Neural progenitor cell (in vitro differentiated cells): ENCODE measurements at places on chromosomes 16 and 17.

- DNase-seq, result no peak
These were observed 150.8 kb upstream of the FOXF1 start for GRCh38 chr16:86359571-86359970.

DNA sequence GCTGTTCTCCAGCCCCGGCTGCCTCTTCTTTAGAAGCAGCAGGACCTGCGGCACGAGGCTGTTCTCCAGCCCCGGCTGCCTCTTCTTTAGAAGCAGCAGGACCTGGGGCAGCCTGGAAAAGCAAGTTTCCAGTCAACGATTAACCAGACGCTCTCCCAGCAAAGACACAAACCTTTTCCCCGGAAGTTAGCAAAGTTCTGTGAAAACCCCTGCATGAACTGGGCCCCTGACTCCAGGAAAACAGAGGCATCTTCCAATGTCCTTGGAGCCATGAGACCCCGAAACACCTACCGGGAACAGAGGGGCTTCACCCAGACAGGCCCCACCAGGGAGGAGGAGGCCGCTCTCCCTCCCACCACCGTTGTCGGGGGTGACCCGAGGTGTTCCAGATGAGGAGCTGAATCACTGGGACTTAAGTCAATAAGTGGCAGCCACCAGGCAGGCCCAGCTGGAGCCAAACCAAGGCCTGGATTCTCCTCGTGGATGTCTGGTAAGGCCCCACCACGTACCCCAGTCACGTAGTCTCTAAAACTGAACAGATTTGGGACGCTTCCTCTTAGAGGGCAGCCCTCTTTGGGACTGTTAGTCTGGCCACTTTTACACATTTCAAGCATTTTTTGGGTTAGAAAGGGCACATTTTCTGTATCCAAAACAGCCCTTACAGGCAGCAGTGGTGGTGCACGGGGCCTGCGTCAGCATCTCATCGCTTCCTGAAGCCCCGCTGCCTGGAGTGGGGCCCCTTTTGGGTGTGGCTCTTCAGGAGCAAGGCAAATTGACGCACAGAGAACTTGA lies at the start of gene RPH3AL:
Gene RPH3AL (minus strand): TSS at position 387 of the 792 bp plus-strand sequence. CDS start 25,264 bp downstream, outside the sequence.
- DNase-seq, result peak; percentile 67

GRCh38 chr16:5722116-5722619 lies 624.6 kb upstream of the EEF2KMT start:
- DNase-seq, result no peak

- DNase-seq, result no peak
These were observed 53.1 kb upstream of the ABCC11 start for GRCh38 chr16:48300391-48300856.

- no peak for DNase-seq
These were observed 3.2 kb downstream of the SMURF2 start for GRCh38 chr17:64658931-64659330.

GRCh38 chr16:69405757-69406156 lies 18.7 kb upstream of the CYB5B start:
- DNase-seq, result no peak

GRCh38 chr17:57663326-57664070 lies 81.6 kb downstream of the CCDC182 start:
- peak; percentile 35 for DNase-seq

GRCh38 chr16:27628241-27628942 lies 78.4 kb downstream of the KATNIP start:
- DNase-seq, result peak; percentile 49

GRCh38 chr16:88927010-88927409 lies 50.0 kb downstream of the CBFA2T3 start:
- no peak for DNase-seq

- no peak for DNase-seq
These were observed 335.5 kb downstream of the FOXL1 start for GRCh38 chr16:86913886-86914285.

- no peak for DNase-seq
These were observed at the start of gene NUPR1 for GRCh38 chr16:28538733-28539596. Gene NUPR1 (minus strand): TSS chr16:28538974. CDS start chr16:28538907, 67 bp downstream.

- no peak for DNase-seq
These were observed 48.3 kb downstream of the HIC1 start for GRCh38 chr17:2102931-2103809.

DNA sequence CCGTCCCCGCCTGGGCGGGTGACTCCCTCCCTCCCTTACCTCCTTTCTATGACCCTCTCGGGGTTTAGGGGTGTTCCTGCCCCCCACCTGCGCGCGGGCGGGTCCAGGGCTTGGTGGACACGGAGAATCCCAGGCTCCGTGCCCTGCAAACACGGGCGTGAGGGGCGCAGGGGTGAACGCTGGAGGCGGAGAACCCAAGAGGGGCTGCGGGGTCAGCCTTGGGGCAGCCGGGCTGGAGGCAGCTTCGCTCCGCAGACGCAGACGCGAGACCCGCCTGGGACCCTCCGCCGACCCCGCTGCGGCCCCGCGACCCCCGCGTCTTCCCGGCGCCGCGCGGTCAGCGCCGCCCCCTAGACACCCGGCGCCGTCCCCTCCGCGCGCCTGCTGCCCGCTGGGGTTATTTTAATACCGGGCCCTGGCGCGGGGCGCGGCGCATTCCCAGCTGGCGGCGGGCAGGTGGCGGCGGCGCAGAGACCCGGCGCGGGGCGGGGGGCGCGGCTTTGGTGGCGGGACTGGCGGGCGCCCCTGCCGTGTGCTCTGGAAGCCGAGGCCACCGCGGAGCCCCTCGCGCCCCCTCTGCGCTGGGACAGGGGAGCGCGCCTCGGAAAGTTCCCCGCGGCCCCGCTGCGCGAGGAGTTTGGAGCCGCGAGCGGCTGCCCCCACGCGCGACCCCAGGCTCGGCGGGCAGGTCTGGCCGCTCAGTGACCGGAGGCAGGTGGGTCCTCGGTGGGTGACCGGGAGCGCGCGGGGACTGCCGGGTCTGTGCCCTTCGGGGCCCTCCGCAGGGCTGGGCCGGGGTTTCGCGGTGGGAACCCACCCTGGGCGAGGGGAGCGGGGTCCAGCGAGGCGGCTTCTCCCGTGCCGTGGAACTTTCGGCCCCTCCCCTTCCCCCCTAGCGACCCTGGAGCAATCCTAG lies at the start of gene UTS2R:
Gene UTS2R (plus strand): TSS at position 433 of the 916 bp plus-strand sequence. CDS start 2,560 bp downstream, outside the sequence.
- peak; percentile 81 for DNase-seq

DNA sequence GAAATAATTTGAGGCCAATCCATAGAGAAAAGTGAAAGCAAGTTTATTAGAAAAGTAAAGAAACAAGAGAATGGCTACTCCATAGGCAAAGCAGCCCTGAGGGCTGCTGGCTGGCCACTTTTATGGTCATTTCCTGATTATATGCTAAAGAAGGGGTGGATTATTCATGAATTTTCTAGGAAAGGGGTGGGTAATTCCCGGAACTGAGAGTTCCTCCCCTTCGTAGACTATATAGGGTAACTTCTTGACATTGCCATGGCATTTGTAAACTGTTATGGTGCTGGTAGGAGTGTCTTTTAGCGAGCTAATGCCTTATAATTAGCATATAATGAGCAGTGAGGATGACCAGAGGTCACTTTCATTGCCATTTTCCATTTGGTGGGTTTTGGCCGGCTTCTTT lies 4.4 kb downstream of the DHRS7B start:
- no peak for DNase-seq

DNA sequence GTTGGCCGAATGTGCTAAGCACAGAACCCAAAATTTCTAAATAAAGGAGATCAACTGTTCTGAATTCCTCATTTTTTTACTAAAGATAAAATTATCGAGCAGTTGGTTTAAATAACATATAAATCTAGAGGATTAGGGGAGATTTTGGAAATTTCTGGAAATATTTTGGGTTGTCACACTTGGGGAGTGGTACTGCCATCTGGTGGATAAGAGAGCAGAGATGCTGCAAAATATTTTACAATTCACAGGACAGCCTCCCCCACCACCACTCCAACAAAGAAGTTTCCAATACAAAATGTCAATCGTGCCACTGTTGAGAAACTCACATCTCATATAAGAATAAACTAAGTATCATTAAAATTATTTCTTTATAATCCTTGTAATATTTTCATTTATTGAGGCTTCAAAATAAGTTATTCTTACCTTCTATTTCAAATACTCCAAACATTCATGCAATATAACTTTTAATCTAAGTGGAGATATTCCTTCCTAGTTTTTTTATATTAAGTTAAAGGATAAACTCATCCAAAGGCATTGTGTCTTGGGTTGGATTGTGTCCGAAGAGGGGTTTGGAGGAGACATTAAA lies 17.0 kb upstream of the ABCA8 start:
- DNase-seq, result peak; percentile 50

DNA sequence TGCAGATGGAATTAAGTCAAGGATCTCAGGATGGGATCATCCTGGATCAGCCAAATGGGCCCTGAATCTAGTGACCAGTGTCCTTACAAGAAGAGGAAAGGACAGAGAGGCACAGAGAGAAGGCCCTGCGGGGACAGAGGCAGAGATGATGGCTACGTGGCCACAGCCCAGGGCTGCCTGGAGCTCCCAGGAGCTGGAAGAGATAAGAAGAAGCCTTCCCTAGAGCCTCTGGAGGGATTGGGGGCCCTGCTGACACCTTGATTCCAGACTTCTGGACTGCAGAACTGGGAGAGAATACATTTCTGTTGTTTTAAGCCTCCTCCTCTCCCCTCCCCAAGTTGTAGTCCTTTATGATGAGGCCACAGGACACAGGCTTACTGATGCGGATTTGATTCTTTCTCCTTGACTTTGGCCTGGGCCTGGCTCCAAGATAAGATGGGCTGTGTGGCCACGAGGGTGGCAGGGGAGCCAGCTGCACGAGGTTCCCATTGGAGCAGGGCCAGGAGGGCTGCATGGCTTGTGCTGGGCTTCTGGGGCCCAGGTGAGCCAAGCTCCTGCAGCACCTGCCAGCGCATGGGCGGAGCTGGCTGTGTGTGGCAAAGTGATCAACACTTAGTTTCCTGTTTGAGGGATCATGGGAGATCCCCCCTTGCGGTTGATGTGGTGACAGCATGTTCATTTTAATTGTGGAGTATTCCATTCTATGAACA lies 146.1 kb downstream of the IRF8 start:
- no peak for DNase-seq

DNA sequence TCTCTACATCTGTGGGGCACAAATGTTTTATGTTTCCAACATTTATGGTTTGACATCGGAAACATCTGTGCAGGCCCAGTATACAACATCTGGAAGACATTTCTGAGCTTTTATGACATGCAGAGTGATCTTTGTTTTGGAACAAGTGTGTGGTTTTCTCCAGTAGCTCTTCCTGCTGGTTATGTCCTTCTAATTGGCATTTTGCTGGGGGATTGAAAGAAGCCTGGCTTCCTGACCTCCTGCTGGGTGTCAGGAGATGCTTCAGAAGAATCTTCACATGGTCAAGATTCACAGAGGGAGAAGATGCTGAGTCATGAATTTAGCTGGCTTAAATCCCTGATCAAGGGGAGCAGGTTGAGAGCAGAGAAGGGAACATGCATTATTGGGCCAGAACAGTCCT lies 279.5 kb upstream of the MYOCD start:
- no peak for DNase-seq

DNA sequence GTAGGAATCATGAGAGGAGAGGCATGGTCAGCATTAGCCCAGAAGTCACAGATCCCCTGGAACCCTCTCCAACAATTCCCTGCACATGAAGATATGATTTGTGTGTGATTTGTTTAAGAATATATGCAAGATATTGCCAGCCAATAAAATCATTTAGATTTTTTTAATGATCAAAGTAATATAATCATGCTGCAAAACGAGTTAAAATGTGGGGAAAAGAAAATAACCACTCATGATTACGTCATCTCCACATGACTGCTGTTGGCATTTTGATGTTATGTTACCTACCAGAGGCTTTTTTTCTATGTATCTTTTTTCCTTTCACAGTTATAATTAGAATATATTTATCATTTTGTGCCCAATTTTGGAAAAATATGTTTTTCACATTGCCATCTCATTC lies 22.4 kb downstream of the SLC35G3 start:
- no peak for DNase-seq

DNA sequence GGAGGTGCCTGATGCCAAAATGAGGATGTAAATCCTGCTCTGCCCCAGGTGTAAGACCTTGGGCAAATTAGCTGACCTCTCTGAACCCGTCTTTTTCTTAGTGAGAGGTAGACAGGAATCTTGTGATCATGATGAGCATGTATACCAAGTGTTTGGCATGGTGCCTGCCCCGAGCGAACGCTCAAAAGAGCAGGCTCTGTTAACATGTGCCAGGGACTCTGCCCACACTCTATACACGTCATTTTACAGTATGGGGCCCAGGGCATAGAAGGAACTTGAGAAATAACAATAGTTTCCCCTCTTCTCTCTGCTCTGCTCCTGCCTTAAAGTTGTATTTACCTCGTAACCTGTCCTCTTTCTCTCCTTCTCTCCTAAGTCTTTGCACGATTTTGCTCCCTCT lies 9.3 kb upstream of the MAF start:
- DNase-seq, result no peak

DNA sequence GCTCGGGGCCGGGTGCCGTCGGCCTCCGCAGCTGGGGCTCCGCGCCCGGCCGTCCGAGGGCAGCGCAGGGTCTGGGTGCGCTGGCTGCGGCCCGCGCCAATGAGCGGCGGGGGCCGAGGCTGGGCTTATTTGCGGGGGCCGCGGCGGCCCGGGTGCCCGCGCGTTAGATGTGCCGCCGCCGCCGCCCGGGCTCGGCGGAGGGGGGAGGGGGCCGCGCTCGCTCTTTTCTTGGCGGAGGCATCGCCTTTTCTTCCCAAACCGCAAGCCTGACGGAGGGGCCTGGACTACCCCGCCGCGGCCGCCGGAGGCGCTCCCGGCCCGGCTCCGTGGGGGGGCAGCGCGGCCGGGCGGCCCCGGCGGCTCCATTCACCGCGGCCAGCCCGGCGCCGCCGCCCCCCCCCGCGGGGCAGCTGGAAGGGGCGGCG lies at the start of gene NOTUM:
Gene NOTUM (minus strand): TSS at position 101 of the 425 bp plus-strand sequence. CDS start 278 bp downstream, outside the sequence.
- peak; percentile 88 for DNase-seq

DNA sequence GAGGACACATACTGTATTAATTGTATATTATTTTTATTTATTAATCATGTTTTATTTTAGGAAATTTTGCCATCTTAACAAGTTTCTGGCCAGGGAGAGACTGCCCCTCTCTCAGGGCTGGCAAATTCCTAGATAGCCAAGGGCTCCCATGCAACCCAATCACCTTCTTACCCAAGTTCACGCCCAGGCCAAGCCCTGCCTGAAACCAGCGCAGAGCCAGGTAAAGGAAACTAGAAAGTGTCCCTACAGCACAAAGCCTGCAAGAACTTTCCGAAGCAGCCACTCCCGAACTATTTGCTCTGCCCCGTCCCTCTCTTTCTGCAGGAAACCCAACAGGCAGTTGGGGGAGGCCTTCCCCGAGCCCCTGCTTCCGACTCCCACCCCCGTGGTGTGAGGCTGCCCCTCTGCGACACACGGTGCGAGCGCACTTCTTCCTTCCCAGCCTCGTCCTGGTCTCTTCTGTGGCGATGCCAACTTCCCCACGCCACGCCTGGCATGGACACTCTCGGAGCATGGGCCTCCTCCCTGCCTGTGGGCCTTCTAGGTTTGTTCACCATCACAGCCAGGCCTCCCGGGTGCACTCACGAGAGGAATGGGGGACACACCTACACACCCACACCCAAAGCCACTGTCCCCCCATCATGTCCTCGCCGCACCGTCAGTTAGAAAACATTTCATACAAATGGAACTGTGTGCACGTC lies 100.4 kb downstream of the ZNF778 start:
- DNase-seq, result no peak

- DNase-seq, result no peak
These were observed 9.5 kb downstream of the IRF8 start for GRCh38 chr16:85908444-85908843.

GRCh38 chr16:19040400-19040799 lies 27.0 kb upstream of the COQ7 start:
- no peak for DNase-seq

- DNase-seq, result peak; percentile 84
These were observed at the start of gene ORAI3 for GRCh38 chr16:30948667-30949649. Gene ORAI3 (plus strand): TSS chr16:30949068. CDS start chr16:30949290, 222 bp downstream.
